ENCODE measurements at places on chromosomes 5 and 9.

DNA sequence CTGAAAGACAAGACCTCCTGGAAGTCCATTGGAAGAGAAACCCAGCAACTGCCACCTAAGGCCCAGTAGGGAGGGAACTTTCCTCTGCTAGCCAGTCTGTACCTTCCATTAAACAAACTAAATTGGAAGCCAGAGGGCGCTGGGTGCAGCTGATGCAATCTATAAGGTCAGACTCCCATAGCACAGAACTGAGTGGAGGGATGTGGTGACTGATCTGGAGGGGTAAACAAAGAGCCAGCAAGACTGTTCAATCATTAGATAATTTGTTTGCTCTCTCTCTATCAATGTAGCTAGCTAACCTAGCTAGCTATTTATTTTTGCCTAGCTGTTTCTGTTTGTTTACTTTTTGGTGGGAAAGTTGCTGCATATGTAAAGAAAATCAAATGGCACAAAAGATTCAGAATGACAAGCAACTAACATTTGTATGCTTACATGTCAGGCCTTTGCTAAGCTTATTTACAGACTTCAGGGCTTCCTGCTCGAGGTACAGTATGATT, 291.8 kb upstream of the DAB2 start:
- peak; percentile 68 for DNase-seq

DNA sequence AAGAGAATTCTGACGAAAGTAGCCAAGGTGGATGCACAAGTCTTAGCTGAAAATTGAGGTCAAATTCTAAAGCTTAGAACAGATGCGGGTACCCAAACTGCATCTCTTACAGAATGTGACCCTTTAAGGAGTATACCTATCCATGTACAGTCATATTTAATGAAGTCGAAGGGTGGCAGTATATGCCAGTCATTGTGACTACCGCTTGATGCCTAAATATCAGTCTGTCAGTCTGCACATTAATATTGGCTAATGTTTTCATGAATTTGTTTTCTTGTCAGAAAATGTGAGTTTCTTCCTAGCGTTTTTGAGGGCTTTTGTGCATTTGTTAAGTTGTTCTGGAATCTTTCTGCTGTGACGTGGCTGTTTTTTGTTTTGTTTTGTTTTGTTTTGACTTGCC, 264.5 kb upstream of the ELAVL2 start:
- no peak for DNase-seq

- peak; percentile 83 for DNase-seq
These were observed 931 bp downstream of the FAM219A start for GRCh38 chr9:34457266-34458012.

GRCh38 chr5:110177729-110178128, 488.0 kb downstream of the MAN2A1 start:
- no peak for DNase-seq

- DNase-seq, result no peak
These were observed 26.5 kb upstream of the MROH2B start for GRCh38 chr5:41097642-41098041.

DNA sequence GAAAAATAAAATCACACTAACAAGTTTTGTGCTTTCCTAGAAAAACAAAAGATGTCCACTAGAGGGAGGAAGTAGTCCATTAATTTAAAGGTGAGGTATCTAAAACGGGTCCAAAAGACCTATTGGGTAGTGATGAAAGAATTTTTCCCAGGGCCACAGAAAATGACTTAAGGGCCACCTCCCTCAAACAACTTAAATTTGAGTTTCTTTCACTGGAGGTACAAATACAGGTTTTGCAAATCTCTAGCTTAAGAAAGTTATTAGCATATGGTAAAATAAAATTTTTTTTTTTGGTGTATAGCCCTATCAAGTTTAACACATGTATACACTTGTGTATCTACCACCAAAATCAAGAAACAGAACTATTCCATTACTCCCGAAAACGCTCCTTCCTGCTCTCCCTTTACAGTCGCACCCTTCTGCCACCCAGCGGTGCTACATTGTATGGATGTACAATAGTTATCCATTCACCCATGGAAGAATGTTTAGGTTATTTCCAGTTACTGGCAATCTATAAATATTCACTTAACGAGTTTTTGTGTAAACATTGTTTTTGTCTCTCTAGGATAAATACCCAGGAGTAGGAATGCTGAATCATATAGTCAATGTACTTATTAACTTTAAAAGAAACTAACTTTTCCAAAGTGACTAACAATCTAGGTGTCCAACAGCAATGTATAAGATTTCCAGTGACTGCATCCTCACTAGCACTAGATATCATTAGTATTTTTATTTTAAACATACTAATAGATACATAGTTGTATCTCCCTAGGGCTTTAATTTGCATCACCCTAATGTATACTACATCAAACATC, 21.9 kb downstream of the DEPDC1B start:
- peak; percentile 40 for DNase-seq

GRCh38 chr5:67187006-67187715, 9.4 kb downstream of the CD180 start:
- DNase-seq, result no peak

DNA sequence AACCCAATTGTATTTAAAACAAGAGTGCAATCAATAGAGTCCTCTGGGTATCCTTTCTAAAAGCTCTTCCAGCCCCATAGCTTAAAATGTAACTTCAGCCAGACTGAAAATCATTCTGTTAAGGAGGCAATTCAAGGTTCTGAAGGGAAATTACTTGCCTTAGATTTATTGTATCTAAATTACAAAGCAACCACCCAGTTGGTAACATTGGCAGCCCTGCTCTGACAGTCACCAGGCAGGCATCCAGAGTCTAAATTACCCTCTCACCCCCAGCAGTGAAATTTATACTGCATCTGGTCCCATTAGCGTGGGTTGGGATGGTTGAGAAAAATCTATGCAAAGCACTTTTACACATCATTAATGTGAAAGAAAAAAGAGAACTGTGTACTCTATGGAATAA, 514.7 kb downstream of the MTRR start:
- no peak for DNase-seq

DNA sequence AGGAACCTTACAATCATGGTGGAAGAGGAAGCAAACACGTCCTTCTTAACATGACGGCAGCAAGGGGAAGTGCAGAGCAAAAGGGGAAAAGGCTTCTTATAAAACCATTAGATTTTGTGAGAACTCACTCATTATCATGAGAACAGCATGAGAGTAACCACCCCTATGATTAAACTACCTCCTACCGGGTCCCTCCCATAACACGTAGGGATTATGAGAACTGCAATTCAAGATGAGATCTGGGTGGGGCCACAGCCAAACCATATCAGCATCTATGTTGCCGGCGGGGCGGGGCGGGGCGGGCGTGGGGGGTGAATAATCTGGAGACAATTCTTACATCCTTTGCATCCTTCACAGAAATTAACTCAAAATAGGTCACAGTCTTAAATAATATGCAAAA, 58.8 kb upstream of the GFPT2 start:
- DNase-seq, result no peak

DNA sequence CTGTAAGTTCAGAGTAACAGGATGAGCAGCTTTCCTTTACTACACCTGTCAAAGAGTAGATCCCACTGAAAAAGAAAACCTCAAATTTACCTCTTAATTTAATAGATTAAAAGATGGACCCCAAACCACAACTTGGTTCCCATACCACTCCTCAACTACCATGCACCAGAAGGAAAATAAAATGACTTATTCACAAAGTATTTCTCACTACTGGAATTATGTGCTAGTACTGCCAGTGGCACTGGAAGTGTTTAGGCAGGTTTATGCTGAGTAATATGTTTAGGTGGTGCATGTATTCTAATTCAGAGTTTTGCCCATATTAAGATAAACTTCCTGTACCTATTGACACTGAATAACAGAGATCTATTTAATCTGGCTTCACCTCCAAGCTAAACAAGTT, 6.6 kb downstream of the PLK2 start:
- no peak for DNase-seq

- peak; percentile 87 for DNase-seq
These were observed 138.5 kb upstream of the S1PR3 start for GRCh38 chr9:88852794-88853193.

GRCh38 chr9:71886015-71886414, 25.0 kb downstream of the ABHD17B start:
- no peak for DNase-seq
